Activated CD8-positive, alpha-beta memory T cell treated with anti-CD3 and anti-CD28 coated beads for 1 hour (primary cell): ENCODE measurements at places on chromosomes 3 and 15.

- no peak for DNase-seq
These were observed 18.6 kb downstream of the KBTBD13 start for GRCh38 chr15:65095011-65095746.

- DNase-seq: no peak
These were observed 150.3 kb downstream of the SLC9A9 start for GRCh38 chr3:143697975-143698374.

- DNase-seq: no peak
These were observed 146.7 kb upstream of the IQSEC1 start for GRCh38 chr3:13219902-13220296.

GRCh38 chr3:72560846-72561675 lies 287.2 kb downstream of the SHQ1 start:
- DNase-seq: no peak

DNA sequence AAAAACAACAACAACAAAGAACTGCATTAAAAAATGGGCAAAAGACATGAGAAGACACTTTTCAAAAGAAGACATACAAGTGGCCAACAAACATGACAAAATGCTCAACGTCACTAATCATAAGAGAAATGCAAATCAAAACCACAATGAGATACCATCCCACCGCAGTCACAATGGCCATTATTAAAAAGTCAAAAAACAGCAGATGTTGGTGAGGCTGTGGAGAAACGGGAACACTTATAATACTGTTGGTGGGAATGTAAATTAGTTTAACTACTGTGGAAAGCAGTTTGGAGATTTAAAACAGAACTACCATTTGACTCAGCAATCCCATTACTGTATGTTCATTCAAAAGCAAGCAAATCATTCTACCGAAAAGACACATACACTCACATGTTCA lies 15.1 kb downstream of the EIF1B start:
- no peak for DNase-seq

DNA sequence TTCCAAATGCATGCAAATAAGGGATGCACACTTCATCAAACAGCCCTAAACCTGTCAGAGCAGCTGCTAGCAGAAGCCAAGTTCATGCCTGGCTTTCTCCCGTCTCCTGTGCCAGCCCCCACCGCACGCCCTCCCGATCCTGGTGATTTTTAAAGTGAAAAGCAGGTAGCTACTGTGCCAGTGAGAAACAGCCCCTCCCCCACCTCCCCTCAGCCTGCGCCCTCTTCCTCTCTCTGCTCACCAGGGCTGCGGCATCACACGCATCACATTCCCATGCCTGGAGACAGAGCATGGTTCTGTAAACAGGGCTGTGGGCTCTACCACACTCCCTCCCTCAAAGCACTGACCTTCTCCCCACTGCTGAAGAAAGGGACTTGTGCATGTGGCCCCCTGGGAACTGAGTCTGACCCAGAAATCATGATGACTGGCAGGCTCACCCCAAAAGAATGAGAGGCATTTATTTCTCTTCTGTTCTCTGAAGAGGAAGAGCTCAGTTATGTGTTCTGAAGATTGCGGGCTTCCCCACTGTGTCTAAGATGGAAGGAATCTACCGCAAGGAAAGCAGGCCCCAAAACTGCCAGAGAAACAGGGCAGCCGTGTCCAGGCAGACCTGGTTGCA lies 14.5 kb upstream of the SLC6A1 start:
- DNase-seq: no peak

DNA sequence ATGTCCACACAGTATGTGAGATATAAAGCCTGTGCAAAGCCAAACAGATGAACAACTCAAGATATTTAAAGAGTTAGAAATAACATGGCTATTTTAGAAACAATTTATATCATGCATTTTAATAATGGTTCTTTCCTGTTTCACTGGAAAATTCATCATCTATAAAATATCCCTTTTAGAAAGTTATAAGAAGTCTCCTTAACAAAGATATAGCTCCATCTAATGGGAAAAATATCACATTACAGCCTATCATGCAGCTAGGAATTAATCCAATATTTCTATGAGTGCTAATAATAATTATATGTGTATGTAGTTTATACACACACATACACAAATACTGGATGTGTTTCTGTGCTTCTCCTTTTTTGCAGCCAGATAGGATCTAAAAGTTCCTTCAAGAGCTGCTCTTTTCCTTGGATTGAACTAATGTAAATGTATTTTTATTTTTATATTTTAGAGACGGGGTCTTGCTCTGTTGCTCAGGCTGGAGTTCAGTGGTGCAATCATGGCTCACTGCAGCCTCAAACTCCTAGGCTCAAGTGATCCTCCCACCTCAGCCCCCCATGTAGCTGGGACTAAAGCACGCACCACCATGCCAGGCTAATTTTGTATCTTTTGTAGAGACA lies 21.6 kb downstream of the RPL22L1 start:
- no peak for DNase-seq

DNA sequence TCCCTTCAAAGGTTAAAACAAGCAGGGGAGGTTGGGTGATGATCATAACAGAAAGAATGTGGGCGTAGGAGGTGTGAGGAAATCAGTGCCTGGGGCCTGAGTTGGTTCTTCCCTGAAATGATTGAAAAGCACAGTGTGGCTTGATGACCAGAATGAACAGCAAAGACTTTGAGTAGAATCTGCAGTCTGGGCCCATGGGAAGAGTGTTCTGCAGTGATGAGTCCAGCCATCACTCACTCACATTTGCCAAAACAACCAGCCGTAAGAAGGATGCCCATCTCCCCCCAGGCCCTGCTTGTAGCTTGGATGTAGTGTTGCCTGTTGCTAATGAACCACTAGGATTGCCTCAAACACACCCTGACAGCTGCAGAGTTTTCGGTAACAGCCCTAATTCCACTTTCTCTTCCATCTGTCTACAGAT lies 67.9 kb downstream of the VGLL3 start:
- no peak for DNase-seq

DNA sequence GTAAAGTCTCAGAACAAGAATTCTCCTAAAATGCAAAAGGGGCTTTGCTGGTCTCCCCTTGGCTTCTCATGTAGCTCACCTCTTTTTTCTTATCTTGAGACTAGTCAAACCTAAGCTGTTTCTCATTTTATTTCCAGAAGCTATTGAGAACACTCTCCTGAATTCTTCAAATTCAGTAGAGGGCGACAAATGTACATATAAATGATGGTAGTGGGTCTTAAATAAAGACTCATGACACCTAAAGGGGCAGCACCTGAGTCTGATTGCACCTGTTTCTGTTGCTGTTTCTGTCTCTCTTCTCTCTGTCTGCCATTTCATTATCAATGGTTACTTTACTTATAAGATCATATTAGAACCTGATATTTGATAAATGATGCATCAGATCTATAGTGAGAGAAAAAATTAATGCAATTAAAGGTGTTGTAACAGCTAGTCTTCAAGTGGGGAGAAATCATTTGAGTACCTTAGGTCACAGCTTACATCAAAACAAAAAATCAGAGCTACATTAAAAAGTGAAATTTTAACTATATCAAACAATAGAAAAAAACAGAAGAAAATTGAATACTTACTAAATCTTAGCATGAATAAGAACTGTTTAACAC lies 7.0 kb downstream of the ADIPOQ start:
- no peak for DNase-seq

GRCh38 chr3:55267206-55267930 lies 219.7 kb downstream of the WNT5A start:
- DNase-seq: no peak

DNA sequence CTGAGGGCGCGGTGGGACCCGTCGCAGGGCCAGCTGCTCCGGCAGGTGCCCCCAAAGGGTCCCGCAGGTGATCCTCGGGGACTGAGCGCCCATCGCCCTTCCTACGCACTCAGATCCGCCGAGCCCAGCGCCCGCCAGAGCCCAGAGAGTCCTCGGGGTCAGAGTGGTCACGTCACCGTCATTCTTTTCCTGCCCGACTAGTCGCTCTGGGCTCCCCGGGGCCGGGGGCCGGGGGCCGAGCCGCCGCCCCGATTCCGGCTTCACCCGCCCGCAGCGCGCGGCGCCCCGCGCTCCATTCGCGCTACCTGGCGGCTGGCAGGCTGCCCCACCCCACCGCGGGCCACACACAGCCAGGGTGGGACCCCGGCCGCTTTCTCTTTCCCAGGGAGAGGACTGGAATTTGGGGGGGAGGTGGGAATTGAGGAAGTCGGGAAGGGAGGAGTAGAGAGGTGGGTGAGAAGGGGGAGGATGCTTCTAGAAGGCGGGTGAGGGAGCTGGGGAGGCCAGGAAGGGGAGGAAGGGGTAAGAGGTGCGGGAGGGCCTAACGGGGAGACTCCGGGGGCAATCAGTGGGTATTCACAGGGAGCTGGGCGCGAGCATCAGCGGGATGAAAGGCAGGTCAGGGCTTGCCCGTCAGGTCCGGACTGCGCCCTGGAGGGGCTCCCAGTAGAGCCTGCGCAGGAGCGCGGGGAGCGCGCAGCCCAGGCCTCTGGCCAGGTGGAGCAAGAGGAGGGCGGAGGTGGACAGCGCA lies 36.1 kb upstream of the EPHB3 start:
- DNase-seq: no peak

- peak; percentile 9 for DNase-seq
These were observed 36.3 kb upstream of the PLA2G4E start for GRCh38 chr15:42056934-42057798.

GRCh38 chr15:27638958-27639357 lies 460.2 kb downstream of the OCA2 start:
- no peak for DNase-seq

DNA sequence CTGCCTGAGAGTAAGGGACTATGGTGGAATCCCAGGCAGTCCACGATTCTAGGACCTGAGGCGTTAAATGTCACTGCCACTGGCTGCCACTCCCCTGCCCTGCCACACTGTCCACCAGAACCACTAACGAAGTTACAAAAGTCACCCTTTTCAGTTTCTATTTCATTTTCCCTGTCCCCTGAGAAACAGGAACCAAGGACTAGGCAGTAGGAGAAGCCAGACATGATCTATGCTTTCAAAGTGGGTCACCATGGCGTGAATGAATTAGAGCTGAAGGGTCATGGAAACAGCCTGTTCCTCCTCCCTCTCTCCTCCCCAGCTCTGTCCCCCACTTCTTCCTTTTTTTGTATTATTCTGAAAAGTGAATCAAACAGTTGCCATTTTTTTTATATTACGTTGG lies 9.1 kb upstream of the ADPRH start:
- DNase-seq: no peak

DNA sequence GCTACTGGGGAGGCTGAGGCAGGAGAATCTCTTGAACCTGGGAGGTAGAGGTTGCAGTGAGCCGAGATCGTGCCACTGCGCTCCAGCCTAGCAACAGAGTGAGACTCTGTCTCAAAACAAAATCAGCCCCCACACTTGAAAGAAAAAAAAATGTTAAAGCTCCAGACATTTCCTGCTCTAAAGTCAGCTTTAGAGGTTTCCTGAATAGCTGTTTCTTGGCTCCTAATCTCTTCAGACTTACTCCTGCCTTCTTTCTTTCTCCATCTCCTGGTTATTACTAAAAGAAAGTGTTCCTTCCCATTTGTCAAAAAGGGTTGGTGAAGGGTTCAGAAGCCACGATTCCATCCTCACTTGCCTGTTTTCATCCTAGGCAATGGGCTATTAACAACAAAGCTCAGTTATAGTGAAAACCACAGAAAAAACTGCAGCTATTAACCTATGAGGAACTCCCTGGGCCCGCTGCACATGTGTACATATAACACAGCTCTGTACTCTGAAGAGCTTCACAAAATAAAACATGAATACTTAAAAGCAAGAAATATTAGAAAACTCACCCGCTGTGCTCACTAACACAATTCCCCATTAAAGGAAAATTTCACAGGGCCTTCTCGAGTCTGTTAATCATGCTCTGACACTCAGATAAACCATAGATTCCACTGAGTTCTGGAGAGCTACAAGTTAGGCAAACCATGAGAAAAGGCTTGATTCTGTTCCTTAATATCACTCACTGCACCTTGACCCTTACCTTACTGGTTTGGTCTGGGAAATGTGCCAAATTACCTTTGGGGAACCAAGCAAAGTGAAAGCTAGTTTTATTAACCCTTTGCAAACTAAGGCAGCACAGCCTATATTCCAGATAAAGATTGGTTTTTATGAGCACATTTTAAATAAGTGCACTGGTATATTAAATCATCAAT lies 89.9 kb upstream of the TSPAN3 start:
- DNase-seq: no peak

GRCh38 chr15:85407421-85408269 lies 27.2 kb downstream of the AKAP13 start:
- DNase-seq: no peak

- no peak for DNase-seq
These were observed 1.4 kb downstream of the CEMIP start for GRCh38 chr15:80780416-80781221.

GRCh38 chr3:138426211-138426610 lies 8.2 kb upstream of the ESYT3 start:
- no peak for DNase-seq

DNA sequence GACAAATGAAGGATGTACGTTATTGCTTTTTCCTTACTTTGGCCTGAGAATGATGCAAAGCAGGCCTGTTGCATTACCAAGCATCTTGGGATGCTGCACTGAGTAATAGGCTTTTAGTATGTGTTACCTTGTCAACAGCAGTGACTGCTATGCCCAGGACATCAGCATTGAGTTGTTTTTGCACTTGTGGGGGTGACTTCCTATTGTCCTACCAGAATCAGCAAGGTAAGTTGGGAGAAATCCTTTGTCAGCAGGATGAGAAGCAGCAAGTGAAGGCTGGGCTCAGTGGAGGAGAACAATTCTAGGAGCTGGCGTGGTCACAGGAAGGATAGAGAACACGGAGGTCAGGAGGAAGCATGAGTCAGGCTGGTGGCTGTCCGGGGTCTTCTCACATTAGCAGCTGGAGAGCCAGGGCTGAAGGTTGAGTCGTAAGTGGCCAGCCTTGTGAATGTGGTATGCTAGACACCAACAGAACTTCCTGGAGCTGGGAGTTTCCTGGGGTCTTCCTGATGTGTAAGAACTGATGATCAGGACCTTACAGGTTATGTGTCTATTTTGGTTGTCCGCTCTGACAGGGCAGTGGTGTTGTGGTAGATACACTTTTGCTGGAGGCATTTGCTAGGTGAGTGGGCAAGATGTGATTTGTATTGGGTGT lies 142.7 kb downstream of the FNDC3B start:
- DNase-seq: no peak

DNA sequence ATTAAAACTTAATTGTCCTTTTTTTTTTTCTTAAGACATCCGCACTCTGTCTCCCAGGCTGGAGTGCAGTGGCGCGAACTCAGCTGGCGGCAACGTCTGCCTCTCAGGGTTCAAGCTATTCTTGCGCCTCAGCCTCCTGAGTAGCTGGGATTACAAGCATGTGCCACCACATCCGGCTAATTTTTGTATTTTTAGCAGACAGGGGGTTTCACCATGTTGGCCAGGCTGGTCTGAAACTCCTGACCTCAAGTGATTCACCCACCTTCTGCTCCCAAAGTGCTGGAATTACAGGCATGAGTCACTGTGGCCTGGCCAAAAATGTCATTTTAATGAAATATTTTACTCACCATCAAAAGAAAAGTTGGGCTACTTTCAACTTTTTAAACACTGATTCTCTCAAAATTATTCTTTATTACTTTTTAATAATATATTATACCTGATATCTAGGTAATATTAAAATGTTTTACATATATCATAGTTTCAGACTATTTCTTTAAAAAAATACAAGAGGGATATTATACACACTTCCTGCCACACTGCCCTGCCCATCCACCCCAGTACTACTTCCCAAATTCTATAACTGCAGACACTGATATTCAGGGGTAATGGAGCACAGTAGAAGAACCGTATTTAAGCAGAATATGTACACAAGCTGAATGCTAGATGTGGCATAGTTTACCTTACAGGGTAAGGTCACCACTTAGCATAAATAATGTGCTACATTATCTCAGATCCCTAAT lies 723.9 kb upstream of the ZNF385D start:
- no peak for DNase-seq
